ENCODE measurements at places on chromosomes 7 and 10.

DNA sequence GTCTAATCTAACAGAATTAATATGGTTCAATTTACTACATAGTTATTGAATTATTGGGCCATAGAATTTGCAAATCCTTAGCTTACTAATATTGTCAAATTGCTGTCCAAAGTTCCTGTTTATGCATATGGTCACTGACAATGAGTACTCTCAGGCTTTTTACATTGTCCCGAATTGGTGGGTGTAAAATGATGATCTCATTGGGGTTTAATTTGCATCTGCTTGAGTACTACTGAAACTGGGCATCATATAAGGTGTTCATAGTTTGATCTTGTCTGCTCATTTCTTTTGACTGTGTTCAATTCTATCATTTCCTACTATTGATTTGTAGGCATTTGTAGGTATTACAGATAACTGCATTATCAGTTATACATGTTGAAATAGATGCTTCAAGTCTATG is 12.7 kb downstream of the ABCA13 start:
- DNase-seq = no peak

DNA sequence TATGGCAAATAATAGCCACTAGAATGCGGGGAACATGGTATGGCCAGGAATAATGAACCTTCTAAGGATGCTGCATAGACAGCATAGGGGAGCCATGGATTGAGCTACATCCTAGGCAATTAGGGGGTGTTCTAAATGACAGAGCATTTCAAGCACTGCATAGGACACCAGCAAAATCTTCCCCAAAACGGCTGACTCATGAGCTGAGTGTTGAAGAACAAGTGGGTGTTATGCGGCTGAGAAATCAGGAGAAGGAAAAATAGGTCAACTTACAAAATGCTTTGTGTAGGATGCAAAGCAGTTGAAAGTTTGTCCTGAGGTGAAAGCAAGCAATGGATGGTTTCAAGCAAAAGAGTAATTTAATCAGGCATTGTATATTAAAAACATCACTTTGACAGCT is 1023.5 kb upstream of the C7orf33 start:
- DNase-seq = no peak

DNA sequence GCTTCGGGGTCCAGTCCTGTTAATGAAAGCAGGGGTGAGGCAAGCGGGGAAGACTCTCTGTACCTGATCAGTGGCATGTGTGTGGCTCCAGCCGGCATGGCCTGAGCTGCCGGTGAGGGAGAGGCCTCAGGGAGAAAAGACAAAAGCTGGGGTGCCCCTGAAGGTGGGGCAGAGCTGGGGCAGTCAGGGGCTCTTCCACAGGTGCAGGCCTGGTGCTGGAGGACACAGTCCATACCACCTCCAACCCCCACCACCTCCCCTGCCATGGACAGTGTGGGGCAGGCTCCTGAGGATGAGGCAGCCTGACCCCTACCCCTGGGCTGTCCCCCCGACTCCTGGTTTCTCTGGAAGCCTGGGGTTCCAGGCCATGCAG is 129.5 kb downstream of the LHPP start:
- DNase-seq = peak; percentile 18

DNA sequence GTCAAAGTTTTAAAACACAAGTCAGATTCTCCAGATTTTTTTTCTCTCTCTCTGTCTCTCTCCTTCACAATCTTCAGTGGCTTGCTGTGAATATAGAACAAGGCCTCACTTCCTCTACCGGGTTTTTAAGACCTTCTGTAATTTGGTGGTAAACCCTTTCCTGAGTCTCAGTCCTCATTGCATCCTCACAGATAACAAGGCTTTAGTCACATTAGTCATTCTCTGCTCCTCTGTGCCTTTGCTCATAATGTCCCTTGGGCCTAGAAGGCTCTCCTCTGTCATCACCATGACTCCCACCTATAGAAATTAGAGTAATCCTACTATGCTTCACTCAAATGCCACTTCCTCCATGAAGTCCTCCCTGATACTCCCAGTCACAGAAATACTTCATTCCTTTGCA is 172.7 kb upstream of the HPS1 start:
- no peak for DNase-seq

DNA sequence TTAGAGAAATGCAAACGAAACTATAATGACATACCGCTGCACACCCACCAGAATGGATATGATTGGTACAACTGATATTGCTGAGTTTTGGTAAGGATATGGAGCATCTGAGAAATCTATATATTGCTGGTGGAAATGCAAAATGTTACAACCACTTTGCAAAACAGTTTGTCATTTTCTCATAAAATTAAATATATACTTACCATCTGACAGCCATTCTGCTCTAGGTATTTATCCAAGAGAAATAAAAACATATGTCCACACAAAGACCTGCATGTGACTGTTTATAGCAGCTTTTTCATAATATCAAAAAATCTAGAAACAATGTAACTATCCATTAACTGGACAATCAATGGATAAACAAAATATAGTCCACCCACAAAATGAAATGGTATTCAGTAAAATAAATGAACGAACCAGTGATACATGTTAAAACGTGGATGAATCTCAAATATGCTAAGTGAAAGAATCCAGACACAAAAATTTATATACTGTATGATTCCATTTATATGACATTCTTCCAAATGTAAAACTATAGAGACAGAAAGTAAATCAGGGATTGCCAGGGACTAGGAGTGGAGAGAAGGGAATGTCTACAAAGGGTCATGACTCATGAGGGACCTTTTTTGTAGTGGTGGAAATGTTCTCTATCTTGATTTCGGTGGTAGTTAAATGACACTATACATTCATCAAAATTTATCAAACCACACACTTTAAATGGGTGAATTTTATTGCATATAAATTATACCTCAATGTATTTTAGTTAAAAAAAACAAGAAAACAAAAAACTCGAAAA is 312.0 kb upstream of the GLI3 start:
- DNase-seq = no peak

DNA sequence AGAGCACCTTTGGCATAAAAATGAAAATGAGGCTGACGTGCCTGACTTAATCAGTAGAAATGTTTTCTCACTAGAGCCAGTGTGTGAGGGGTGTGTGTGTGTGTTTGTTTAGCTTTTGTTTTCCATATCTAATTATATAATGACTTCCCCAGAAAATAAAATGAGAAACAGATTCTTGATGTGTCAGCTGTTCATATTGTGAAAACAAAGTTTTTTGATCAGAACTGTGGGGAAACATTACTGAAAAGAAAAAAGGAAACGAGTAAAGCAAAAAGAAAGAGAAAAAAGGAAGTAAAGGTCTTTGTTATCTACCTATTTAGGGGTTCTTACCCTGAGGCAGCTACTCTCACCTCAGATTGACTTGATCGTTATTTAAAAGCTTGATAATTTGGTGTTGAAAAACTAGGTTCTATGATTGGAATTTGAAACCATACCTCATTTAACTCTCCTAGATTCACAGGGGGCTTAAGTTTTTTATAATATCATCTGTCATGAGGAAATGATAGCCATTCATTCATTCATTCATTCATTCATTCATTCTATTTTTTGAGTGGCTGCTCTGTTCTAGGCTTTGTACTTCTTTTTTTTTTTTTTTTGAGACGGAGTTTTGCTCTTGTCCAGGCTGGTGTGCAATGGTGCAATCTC is 58.0 kb downstream of the CREM start:
- DNase-seq = no peak

DNA sequence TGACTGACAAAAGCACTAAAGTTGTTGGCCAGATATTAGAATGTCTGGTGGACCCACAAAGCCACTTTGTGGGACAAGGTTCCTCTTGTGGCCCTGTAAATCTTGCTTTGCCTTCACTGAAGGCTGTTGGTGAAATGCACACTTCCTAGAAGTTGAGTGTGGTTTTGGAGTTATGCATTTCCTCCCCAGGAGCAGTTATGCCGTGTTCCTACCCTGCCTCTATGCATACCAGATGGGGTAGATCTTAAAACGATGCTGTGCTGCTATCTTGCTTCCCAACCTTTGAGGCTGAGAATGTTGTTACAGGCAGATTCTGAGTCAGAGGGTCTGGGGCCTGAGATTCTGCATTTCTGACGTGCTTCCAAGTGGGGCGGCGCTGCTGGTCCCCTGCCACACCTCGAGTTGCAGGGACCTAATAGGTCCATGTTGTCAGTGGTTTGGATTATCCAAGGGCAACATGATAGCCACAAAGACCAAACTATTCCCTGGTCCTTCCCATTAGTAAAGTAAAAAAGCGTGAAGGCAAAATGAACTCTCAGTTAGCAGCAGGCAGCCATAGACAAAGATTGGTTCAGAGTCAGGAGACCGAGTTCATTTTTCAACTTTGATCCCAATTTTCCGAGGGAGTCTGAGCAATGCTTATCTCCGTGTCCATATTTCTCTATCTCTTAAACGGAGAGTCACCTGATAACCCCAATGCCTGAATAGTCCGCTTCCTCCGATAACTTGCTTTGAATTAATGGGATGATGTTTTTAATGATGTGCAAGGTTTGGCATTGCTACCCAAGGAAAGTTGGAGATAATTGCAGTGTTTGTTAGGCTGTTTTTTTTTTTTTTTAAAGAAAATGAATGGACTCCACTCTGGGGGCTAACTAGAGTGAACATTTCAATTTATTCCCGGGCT is 55.8 kb downstream of the CDHR3 start:
- DNase-seq = no peak

- no peak for DNase-seq
Measured at GRCh38 chr10:91000470-91000869, 79.6 kb upstream of the ANKRD1 start.

- DNase-seq = no peak
Measured at GRCh38 chr7:3370068-3370830, 69.2 kb downstream of the SDK1 start.

- DNase-seq = peak; percentile 62
Measured at GRCh38 chr7:44196450-44196872, 4.3 kb upstream of the YKT6 start.

GRCh38 chr7:156753630-156754029 is 113.1 kb downstream of the RNF32 start:
- no peak for DNase-seq

- peak; percentile 73 for DNase-seq
Measured at GRCh38 chr7:30459591-30460245, 18.9 kb downstream of the NOD1 start.

DNA sequence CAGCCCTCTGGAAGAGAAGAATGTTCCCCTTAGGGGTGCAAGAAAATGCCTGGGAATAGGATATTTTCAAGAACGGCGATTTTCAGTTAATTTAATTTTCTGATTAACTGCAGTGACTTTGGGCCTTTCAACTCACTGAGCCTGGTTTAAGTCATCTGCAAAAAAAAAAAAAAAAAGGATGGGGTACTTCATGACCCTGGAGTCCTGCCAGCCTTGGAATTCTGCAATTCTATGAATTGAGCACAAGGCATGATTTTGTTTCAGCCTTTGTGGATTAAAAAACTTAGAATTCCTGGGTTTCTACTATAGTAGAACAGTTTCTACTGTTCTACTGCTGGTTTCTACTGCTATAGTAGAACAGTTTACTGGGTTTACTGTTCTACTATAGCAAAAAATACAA is 58.3 kb upstream of the CALD1 start:
- no peak for DNase-seq

DNA sequence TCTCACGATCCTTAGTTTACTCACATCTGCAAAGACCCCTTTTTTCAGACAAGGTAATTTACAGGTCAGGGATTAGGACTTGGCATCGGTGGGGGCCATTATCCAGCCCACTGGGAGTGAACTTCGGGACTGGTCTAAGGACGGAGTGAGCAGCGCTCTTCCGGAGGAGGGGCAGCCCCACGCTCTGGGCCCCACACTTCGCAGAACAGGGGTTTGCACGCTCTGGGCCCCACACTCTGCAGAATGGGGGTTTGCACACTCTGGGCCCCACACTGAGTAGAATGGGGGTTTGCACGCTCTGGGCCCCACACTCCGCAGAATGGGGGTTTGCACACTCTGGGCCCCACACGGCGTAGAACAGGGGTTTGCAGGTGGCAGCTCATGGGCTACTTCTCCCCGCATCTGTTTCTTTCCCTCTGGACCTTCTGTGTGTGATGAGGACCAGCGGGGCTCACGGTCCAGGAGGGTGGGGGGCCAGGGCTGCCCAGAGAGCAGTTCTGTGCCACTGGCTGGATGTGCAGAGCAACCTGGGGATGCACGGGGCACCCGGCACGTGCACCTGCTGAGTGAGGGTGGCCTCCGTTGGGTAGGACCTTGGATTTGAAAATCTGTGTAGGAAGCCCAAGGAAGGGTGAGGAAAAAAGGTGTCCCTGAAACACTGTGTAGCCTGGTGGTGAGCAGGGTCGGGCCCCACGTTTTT is 134.8 kb downstream of the WDR37 start:
- DNase-seq = no peak

DNA sequence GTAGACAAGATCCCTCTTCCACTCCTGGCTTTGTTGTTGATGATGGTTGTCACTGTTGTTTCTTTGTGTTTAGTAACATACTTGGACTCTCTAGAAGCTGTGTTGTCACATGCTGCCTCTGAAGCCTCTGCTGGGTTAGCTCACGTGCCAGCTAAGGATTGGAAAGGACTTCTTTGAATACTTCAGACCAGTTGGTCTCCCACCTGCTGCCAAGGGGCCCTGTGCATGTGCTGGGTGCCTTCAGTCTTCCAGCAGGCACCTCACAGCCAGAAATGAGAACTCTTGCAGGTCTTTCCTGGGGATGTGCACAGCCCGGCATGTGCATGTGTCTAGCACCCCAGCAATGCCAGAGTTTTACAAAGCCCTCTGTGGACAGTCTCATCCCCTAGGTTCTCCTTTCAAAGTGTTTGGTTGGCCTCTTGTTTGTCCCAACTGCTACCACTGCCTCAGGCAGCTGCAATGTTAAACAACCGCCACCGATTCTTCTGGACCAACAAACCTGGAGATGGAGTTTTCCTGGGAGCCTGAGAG is 21.7 kb upstream of the NCAPG2 start:
- no peak for DNase-seq

DNA sequence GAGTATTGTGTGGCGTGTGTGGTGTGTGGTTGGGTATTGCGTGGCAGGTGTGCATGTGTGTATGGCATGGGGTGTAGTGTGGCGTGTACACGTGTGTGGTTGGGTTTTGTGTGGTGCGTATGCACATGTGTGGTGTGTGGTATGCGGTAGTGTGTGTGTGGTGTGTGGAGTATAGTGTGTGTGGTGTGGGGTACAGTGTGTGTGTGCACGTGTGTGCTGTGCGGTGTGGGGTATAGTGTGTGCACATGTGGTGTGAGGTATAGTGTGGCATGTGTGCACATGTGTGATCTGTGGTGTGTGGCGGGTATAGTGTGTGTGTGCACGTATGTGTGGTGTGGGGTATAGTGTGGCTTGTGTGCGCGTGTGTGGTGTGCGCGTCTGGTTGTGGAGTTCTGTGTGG is 20.9 kb upstream of the UTF1 start:
- DNase-seq = no peak

Data from right hindlimb (tissue), 1 donor.